Stimulated activated CD8-positive, alpha-beta memory T cell treated with anti-CD3 and anti-CD28 coated beads, Interleukin-7, amount 100 ng/mL, for 1 hour (primary cell): ENCODE measurements at places on chromosomes 4 and X.

- DNase-seq, result no peak
Observed at GRCh38 chr4:106256190-106256589, 59.8 kb downstream of the TBCK start.

- no peak for DNase-seq
Observed at GRCh38 chrX:127571834-127572233, 480.4 kb downstream of the ACTRT1 start.

DNA sequence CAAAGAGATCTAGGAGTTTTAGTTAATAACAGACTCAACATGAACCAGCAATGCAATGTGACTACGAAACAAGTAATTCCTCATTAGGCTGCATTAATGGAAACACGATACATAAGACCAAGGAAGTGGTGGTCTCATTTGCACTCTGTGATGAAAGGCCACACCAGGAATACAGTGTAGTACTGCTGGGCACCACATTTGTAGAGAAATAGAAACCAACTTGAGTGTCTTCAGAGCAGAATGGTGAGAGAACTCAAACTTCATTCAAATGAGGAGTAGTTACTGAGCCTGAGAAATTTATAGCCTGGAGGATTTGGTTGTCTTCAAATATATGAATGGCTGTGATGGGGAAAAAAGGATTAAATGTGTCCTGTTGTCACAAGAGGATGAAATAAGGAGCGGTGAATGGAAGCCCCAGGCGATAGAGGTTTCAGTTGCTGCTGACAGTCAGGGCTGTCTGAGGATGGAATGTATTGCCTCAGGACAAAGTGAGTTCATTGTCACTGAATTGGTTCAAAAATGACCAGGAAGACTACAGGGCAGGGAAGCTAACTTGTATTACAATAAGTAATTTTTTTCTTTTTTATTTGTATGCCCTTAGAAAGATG, 50.9 kb downstream of the NFKB1 start:
- DNase-seq, result no peak

DNA sequence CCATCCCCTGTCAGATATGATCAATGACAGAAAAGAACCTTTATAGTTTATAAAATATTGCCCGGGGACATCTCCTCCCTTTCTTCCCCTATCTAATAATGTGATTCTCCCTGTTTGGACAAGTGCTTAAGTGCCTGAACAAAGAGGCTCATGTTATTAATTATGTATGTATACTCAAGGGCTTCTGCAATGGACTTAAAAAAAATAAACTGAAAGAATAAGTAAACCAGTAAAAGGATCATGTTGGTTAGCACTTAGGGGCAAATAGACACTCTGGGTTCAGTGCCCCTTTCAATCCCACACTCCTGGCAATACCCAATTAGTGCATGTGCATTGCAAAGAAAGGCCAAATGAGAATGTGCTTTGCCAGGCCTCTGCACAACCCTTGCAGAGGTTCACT, 30.7 kb upstream of the RPS6KA6 start:
- DNase-seq, result no peak

DNA sequence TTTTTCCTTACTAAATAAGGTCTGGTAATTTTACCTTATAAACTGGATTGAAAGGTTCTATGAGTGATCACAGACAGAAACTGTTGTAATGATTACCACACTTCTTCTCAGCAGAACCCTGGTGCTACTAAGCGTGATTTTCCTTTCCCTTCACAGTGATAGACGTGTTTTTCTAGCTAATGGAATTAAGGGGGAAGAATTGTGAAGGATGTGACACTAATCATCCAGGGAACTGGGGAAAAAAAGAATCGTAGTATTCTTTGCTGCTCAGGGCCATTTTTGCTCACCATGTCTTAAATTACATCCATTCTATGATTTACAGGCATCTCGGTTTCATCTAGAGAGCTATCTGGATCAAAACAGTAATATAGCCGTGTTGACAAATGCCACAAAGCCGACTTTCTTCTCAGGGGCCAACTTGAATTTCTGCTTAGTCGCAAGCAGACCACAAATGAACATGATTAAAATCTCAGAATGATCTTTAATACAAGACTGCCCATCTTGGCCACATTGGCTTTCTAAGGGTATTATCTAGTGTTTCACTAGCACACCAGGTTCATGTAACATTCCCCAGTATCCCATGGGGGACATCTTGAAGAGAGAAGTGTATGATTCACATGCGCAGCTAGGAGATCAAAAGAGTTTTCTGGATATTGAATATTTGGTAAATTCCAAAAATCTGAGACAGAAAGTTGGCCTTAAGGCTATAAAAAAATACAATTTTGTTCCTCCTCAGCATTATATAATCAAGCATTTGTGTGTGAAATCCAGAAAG, 154.0 kb downstream of the UGT8 start:
- DNase-seq, result no peak

GRCh38 chr4:172734555-172734954, 434.1 kb upstream of the GALNT7 start:
- DNase-seq, result no peak

GRCh38 chr4:139528377-139529005, 27.5 kb downstream of the SETD7 start:
- no peak for DNase-seq

DNA sequence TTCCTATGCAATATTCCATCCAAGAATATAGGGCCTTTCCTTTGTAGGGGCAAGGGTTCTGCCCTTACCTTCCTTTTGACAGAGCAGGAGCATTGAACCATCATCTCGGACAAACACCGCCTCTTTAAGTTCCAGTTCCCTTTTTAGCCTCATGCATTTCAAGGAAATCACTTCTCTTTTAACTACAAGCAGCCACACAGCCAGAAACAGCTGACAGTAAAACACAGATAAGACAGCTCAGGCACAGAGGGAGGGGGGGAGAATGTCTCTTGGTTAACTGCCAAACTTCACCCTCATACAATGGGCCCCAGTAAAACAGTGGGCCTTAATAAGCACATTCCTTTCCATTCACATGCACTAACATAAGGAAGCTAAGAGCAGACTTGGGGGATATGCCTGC, 648.3 kb downstream of the GABRG1 start:
- DNase-seq, result no peak

DNA sequence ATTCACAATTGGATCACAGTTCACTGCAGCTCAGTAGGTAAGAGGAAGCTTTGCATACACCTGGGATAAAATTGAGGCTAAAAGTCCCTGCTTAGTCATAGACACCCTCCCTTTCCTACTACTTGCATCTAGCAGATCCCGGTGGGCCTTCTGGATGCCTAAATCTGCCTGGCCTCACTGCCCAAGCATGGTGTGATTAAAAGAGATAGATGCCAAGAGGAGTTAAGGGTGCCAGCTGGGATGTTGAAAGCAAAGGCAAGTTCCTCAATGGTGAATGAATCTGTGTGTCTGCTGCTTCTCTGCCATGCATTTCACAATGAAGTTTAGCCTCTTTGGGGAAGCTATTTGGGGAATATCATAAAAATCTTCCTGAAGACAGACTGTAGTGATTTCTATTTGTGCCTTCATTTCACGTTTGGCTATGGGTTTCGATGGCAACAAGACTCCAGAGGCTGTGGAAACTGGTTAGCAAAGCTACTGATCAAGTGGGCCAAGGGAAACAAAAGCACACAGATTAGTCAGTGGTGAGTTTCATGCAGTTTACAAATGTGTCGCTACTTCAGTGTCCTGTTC, 534.0 kb downstream of the ANKRD50 start:
- DNase-seq, result no peak

- DNase-seq, result no peak
Observed at GRCh38 chr4:94660614-94661013, 97.1 kb upstream of the BMPR1B start.

- no peak for DNase-seq
Observed at GRCh38 chr4:114076899-114077570, 97.6 kb upstream of the ARSJ start.

- DNase-seq, result no peak
Observed at GRCh38 chr4:139824882-139825522, 159.4 kb downstream of the MGST2 start.

DNA sequence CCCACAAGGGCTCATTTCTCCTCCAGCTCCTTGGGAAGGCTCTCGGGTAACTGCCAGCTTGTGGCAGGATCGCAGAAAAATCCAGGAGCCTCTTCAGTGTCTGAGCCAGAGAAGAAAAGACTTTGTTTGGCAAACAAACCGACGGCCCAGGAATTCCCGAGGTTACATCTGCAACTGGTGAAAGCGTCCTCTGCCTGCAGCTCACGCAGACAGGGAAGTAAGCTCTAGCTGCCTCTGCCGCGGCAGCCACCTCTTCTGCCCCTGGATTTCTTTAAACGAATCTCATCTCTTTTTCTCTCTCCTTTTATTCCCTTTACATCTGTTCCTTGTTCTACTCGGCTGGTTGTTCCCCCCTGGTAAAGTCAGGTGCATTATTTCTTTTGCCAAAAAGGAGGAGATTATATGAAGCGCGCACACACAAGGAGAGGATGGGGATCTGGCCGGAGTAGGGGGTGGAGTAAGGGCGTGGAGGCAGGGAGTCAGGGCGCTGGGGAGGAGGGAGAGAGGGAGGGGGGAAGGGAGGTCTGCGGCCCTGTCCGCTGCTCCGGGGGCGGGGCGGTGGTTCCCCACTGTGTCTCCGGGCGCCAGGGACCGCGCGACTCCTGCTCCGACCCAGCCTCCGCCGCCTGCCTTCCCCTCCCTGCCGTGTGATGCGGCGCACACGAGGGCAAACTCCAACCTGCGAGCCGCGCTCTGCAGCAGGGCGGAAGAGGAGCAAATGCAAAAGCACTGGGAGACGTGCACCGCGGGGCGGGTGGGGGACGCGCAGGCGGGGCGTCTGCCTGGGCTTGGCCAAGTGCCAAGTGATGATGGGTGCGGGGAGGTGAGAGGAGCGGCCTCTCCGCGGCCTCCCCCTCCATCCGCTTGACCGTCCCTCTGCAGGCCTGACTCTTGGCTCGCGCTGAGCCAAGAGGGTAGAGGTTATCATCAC, at the start of gene DCHS2:
Gene DCHS2, minus strand, starts transcription at position 459 of the 931 bp plus-strand sequence. Its CDS starts 444 bp downstream, at position 15.
- DNase-seq, result no peak

DNA sequence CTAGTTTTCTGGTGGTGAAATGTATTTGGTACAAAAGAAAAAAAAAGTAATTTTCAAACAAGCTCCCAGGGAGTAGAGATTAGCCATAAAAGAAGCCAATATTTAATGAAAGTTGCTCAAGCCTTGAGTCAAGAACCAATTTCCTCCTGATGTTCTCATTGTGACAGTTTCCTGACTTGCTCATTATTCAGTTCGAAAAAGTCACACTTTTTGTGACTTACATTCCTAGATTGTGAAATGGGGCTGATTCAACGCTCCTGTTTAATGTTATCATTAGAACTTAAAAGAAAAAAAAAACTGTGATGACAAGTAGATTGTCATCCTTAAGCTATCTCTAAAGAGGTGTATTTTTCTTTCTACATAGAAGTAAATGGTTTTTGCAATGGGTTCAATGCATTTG, 122.6 kb upstream of the BMPR1B start:
- no peak for DNase-seq

DNA sequence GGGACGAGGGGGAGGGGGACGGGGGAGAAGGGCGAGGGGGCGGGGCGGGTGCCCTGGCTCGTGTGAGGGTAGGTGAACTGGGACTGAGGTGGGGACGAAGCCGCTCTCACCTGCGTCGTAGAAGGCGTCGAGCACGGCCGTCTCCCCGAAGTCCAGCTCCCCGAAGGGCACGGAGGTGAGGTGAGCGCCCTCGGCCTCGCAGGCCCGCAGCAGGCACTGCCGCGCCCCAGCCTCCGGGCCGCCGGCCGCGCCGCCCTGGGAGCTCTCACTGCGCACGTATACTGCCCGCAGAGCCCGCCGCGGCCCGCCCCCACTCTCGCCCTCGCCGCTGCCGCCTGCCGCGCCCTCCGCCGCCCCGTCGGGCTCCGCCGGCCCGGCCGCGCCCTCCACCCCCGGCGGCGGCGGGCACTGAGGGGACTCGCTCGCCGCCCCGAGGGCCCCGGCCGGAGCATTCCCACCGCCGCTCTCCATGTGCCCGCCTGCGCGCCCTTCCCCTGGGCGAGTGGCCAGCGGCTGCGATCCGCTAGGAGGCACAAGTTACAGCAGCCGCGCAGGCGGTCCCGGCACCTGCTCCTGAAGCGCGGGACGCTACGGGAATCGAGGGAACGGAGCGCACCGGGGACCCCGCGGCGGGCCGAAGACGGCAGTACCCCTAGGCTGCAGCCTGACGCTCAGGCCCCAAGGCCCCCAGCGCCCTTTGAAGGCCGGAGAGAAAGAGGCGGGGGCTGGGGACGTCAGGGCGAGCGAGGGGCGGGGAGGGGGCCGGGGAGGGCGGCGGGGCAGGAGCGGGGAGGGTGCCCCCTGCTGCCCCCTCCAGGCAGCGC, at the start of gene MAP3K15:
Gene MAP3K15, minus strand, starts transcription at position 718 of the 824 bp plus-strand sequence. Its CDS starts 247 bp downstream, at position 471.
- DNase-seq, result no peak

DNA sequence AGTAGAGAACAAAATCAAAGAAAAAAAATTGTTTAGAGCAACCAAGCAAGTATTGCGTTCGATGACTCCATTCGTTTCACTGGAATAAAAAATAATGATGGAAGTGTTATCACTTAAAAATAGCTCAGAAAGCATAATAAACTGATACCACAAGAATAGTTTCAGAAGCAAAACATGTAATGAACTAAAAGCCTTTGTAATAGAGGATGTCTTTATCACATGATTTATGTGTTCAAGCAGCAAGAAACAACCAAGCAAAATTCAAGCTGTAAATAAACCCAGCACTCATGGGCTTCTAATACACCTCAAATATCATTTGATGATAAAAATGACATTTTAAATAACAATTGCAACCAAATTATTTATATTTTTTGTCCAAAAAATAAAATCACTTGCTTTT, 192.2 kb downstream of the NDST4 start:
- no peak for DNase-seq

- no peak for DNase-seq
Observed at GRCh38 chrX:103831342-103831802, 685 bp downstream of the RAB9B start.

DNA sequence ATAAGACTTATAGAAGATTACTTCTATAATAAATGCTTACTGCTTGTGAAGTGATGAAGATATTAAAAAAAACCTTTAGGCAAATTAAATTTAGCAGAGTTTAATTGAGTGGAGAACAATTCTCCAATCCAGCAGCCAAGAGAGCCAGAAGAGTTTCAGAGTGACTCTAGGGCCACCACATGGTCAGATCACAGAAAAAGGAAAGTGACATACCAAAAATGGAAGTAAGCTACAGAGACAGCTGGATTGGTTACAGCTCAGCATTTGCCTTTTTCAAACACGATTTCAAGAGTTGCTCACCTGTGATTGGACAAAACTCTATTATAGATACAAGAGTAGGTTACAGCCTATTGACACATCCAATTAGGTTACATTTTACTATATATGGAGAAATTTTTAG, 79.0 kb upstream of the TRAM1L1 start:
- DNase-seq, result no peak

DNA sequence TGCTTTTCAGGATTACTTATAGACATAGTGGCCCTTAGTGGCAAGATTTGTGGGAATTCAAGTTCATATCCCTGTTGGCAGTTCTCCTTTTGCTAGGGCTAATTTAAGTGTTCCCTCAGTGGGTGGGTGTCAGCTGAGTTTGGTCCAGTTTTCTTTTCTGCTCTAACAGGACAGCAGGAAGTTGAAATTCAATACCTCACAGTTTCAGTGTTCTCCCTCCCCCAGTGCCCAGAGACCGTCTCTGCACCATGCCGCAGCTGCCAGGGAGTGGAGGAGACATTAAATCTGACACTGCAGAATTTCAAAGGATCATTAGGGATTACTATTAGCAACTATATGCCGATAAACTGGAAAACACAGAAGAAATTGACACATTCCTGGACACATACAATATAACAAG, 50.7 kb downstream of the UBE2NL start:
- no peak for DNase-seq
